Cardiac fibroblast (primary cell): ENCODE measurements at places on chromosomes 6 and 20.

- no peak for DNase-seq
Observed at GRCh38 chr6:92122746-92123145, 1296.6 kb downstream of the EPHA7 start.

DNA sequence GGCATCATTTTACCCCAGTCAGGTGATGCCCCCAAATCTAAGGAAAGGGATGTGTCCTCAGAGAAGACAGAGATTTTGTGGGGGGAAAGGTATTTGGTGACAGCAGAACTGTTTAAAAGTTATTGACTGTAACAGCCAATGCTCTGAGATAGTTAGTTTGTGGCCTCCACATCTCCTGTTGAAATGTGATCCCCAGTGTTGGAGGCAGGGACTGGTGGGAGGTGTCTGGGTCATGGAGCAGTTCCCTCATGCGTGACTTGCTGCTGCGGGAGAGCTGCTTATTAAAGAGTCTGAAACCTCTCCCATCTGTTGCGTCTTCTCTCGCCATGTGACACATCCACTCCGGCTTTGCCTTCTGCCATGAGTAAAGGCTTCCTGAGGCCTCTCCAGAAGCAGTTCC lies 282.8 kb upstream of the FOXQ1 start:
- DNase-seq: no peak

DNA sequence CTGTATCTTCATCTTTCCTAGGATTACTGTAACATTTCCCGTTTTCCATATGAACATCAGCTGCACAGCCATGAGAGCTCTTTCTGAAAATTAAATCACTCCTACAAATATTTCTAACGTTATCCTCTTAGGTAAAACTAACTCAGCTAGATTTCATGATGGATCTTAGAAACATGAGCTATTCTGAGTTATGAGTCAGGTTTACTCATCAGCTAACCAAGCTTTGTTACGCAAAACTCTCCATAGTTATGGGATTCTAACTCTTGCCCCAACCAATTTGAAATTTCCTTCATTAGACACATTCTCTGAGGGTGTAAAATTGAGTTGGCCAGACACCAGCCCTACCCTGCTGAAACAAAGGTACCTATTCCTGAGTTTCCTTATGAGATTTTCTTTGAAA lies 14.0 kb downstream of the DEFB110 start:
- no peak for DNase-seq

GRCh38 chr6:119800526-119800925 lies 451.0 kb upstream of the MAN1A1 start:
- DNase-seq: no peak

DNA sequence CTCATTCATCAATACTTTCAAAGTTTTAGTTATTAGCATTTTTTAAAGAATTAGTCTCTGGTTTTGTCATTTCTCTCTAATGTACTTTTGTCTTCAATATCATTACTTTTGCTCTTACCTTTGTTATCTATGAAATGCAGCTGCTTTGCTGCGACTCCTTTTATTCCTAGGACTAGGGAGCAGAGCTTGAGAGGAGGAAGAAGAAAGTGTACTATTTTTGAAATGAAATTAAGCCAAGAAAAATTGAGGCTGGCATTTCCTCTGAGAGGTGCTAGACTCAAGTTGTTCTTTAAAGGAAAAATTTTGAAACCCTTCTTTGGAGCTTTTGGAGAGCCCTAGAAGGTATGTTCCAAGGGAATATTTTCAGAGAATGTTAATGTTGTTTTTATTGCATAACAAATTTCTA lies 48.3 kb upstream of the MRAP2 start:
- no peak for DNase-seq

DNA sequence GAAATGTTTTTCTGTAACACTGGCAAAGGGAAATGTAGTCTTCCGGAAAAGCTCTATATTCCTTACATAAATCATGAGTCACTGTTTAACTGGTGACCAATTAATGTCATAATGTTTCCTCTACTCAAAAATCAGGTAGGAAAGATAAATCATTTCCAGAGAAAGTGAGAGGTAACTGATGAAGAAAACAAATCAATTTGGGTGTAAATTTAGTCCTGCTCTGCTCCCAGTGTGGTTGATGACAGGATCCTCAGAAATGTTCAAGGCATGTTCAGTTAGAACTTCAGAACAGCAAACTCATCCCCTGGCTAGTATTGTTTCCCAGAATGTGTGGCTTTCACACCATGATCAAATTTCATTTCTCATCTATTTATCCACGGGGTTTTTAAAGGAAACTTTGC lies 38.8 kb upstream of the SPACA1 start:
- no peak for DNase-seq

DNA sequence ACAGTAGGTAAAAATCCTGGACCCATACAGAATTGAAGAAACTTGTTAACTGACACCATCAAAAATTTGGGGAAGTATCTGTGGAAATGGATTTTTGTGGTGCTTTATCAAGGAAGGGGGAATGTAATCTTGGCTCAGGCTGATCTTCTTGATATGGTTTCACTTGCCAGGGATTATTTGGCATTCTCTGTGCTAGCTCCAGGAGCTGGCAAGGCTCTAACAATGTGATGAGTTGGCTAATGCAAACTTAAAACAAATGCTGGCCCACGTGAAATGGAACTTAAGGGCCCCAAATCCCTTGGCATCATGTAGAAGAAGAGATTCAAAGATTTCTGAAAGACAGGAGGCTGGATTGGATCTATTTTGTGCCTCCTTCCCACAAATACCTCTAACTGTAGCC lies 13.1 kb downstream of the KCNS1 start:
- DNase-seq: peak; percentile 52

- DNase-seq: peak; percentile 30
Observed at GRCh38 chr6:21033084-21033483, 498.8 kb downstream of the CDKAL1 start.

- peak; percentile 46 for DNase-seq
Observed at GRCh38 chr6:84284428-84285049, 57.1 kb upstream of the CEP162 start.

DNA sequence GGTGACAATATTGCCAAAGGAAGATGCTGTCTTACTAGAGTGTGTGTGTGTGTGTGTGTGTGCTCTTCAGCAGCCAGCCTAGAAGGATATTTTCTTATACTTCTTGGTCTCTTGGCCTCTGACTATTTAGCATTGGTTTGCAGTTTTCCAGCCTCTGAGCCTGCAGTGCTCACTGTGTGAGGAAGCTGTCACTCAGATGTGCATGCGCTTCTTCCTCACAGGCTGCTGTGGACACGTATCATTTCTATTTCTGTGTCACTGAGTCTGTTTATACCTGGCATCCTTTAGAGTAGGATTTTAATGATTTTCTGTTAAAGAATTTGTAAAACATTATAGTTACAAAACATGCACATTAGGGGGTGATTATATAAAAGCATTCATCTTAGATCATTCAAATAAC lies 83.3 kb downstream of the ALDH8A1 start:
- no peak for DNase-seq

- peak; percentile 67 for DNase-seq
Observed at GRCh38 chr20:24993337-24994185, 1.0 kb upstream of the APMAP start.

- no peak for DNase-seq
Observed at GRCh38 chr6:91341473-91341872, 754.6 kb upstream of the MAP3K7 start.

- DNase-seq: no peak
Observed at GRCh38 chr6:18446771-18447170, 59.6 kb downstream of the RNF144B start.

GRCh38 chr20:45905505-45906079 lies 6.4 kb downstream of the PLTP start:
- peak; percentile 89 for DNase-seq

- peak; percentile 90 for DNase-seq
Observed at GRCh38 chr6:128600397-128600951, 80.1 kb upstream of the PTPRK start.

DNA sequence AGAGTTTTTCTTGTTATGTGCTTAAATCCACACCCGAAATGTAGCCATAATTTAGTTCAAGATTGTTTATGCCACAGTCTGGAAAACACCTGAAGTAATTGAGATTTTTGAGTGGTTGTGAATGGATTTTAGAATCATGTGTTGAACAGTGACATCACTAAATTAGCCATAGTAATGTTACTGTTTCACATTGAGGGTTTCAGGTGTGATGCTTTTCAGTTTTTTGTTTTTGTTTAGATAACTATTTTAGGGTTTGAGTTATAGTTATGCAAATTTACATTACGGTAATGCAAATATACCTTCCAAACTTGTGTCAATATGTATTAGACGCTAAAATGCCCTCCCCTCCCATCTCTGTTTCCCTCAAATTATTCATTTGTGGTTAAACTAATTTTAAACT lies 22.9 kb downstream of the QKI start:
- DNase-seq: no peak

GRCh38 chr20:10649797-10650160 lies 24.0 kb downstream of the JAG1 start:
- DNase-seq: no peak

GRCh38 chr6:122753000-122753687 lies 26.4 kb upstream of the FABP7 start:
- DNase-seq: no peak

DNA sequence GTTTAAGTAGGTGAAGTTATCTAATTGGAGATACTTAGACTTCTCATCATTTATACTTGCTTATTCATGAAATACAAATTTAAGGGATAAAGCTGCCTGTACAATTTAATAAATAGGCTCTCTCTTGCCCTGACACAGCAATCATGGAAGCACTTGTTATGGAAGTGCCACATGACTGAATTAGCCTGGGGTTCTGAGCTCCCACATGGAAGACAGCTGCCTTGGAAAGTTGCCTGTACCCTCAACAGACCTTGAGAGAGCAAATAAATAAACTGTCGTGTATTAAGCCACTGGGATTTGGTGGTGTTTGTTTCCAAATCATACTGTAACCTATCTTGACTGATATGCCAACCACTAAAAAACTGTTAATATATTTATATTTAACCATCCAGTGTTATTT lies 87.0 kb upstream of the RSPO3 start:
- DNase-seq: no peak

GRCh38 chr6:147949981-147950622 lies 392.5 kb upstream of the SASH1 start:
- DNase-seq: peak; percentile 11

GRCh38 chr6:33116841-33117711 lies 41.3 kb downstream of the HLA-DPB1 start:
- no peak for DNase-seq

DNA sequence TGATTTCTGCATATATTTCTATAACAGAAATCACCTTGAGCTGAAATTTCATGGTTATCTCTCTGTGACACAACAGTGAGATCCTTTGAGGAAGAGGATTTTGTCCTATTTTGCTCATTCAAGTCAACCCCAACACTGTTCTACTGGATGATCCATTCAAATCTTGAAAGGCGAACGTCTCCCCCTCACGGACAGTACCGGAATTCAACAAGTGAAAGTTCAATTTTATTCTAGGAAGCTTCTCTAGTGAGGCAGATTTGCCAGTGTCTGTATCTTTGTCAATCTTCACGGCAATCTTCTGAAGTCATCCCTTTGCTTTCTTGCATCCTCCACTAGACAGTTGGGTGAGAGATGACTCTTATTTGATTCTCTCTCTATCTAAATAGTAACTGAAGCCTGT lies 91.7 kb upstream of the PDE7B start:
- peak; percentile 52 for DNase-seq

DNA sequence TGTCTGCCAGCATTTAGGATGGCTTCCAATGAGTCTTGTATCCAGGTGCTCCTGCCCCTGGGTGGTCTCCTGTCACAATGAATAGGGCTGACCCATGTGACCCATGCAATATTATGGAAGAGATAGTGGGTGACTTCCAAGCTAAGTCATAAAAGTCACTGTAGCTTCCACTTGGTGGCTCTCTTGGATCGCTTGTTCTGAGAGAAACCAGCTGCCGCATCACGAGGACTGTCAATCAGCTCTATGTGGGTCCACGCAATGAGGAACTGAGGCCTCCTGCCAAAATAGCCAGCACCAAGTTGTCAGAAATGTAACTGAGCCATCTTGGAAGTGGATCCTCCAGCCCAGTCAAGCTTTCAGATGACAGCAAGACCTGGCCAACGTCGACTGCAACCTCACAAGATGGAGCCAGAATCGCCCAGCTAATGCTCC lies 14.9 kb upstream of the MATN4 start:
- peak; percentile 55 for DNase-seq

- no peak for DNase-seq
Observed at GRCh38 chr6:90271831-90272230, 24.8 kb downstream of the BACH2 start.

GRCh38 chr6:42988486-42989020 lies 4.2 kb downstream of the PPP2R5D start:
- peak; percentile 63 for DNase-seq

- no peak for DNase-seq
Observed at GRCh38 chr20:1345030-1345755, 16.3 kb upstream of the SDCBP2 start.

DNA sequence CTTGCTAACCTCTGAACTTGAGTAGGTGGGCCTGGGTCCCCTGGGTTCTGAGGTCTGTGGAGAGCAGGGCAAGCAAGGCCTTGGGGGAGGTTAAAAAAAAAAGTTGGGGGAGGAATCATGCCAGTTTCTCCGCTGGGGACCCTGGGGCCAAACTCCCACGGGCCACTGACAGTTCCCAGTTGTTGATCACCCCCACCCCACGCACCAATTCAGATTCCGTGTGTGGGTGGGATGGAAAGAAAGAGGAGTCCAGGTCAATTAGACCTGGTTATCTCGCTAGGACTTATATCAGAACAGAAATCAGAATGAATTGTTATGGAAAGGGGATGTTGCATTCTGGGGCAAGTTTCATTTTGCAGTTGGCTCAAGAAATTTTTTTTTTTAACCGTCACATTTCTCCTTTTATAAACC lies 46.7 kb upstream of the SUPT3H start:
- no peak for DNase-seq

GRCh38 chr20:17699931-17700351 lies at the start of gene BANF2:
Gene BANF2, plus strand, starts transcription at chr20:17699966. Its CDS starts 25,060 bp downstream, at chr20:17725026.
- DNase-seq: no peak

GRCh38 chr20:829551-829950 lies 4.0 kb upstream of the FAM110A start:
- no peak for DNase-seq

DNA sequence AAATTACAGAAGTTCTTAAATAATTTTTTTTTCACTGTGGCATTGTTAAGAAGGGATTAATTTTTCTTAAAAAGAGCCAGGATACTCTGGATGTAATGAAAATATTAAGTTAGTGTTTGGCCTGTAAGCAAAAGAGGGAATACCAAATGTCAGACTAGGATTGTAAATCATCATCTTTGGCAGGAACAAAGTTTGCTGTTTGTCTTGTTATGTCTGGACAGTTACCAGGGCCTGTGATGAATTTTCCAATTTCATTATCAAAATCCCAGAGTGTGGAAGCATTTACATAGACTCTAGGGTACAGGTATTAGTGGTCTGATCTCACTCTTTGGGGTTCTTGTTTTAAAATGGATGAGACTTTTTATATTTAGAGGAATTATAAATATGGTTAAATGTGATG lies 26.1 kb downstream of the CEP57L1 start:
- peak; percentile 38 for DNase-seq

GRCh38 chr6:165091121-165091785 lies 218.2 kb downstream of the C6orf118 start:
- no peak for DNase-seq

GRCh38 chr6:22882581-22882980 lies 313.2 kb downstream of the HDGFL1 start:
- peak; percentile 5 for DNase-seq

GRCh38 chr20:2122936-2123335 lies 21.3 kb downstream of the STK35 start:
- peak; percentile 69 for DNase-seq

GRCh38 chr6:14306151-14306906 lies 188.8 kb downstream of the CD83 start:
- peak; percentile 17 for DNase-seq

GRCh38 chr6:73556836-73557235 lies 36.0 kb upstream of the EEF1A1 start:
- DNase-seq: no peak
